ENCODE measurements at places on chromosomes 11 and 22.

GRCh38 chr11:76253416-76253815 is 47.1 kb upstream of the WNT11 start:
- DNase-seq = no peak

DNA sequence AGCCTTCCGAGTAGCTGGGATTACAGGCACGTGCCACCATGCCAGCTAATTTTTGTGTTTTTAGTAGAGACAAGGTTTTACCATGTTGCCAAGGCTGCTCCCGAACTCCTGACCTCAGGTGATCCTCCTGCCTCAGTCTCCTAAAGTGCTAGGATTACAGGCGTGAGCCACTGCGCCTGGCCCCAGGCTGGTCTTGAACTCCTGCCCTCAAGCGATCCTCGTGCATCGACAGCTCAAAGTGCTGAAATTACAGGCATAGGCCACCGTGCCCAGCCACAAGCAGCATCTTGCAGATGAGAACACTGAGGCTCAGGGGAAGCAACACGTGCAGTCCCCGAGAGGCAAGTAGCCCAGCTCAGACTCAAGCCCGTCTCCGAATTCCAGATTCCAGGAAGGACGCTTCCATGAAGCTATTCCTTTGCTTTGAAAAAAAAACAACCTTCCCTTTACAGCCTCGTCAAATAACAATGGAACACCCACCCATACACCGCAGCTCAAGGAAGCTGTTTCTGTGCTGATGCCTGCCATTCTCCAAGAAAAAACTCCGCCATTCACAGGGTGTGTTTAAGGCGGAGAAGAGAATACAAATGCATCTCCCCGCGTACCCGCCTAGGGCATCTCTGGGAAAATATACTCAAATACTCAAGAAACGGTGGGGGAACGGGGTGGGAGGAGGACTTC is 34.5 kb upstream of the PDGFB start:
- no peak for DNase-seq

- DNase-seq = no peak
Measured at GRCh38 chr11:12100841-12101242, 9.5 kb upstream of the MICAL2 start.

DNA sequence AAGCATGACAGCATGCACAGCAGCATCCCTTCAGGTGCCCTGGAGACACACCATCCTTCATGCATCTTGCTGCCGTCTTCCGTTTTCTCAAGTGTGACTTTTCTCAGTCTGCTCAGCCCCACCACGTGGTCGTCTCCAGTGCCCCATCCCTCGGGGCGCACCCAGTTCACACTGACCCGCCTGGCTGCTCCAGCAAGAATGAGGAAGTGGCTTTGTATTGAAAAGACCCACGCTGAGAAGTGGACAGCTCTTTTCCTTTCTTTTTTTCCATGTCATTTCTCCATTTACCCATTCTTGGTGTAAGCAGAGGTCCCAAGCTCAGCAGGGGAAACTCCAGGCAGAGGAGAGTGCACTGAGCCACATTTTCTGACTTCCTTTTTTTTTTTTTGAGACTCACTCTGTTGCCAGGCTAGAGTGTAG is 14.5 kb downstream of the SERPINH1 start:
- DNase-seq = no peak

- no peak for DNase-seq
Measured at GRCh38 chr11:24238771-24239645, 257.8 kb upstream of the LUZP2 start.

DNA sequence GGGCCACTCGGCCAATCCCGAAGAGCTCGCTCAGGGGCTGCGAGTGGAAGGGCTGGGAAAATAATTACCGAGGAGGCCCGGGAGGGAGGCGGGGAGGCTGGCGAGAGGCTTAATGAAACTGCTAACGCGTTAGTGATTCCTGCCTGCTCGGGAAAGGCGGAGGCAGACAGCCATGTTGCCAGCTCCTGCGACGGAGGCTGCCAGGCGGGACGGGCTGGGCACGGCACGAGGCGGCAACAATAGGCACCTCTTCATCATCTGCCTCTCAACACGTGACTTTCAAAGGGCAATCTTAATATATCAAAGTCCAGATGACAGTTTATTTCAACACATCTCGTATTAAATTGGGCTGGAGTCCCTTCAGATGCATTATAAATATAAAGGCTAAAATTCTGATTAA is 68.0 kb upstream of the TCF20 start:
- no peak for DNase-seq

GRCh38 chr11:90148900-90149299 is 14.4 kb downstream of the NAALAD2 start:
- DNase-seq = no peak

DNA sequence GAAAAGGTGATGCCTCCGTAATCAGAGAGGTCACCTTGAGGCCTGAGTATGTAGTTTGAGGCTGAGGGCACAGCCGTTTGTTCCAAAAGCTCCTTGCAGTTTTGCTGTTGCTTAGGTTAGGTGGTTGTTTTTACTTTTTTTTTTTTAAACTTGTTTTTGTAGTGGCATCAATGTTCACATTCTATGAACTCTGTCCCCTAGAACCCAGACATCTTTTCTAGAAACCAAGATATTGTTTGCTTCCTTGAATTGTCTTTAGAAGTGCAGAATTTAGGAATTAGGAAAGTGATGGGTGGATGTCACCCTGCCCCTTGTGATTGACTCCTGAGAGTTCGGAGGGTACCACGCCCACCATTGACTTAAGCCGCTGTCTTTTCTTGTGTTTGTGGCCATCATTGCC is 35.7 kb upstream of the ETS1 start:
- DNase-seq = no peak

GRCh38 chr11:19561011-19561410 is 151.6 kb upstream of the NAV2 start:
- DNase-seq = no peak

- DNase-seq = no peak
Measured at GRCh38 chr11:130511765-130512164, 63.3 kb downstream of the ADAMTS15 start.

GRCh38 chr11:100830274-100830673 is 143.2 kb downstream of the ARHGAP42 start:
- peak; percentile 33 for DNase-seq

GRCh38 chr11:62108017-62108750 is 15.6 kb upstream of the INCENP start:
- peak; percentile 38 for DNase-seq

DNA sequence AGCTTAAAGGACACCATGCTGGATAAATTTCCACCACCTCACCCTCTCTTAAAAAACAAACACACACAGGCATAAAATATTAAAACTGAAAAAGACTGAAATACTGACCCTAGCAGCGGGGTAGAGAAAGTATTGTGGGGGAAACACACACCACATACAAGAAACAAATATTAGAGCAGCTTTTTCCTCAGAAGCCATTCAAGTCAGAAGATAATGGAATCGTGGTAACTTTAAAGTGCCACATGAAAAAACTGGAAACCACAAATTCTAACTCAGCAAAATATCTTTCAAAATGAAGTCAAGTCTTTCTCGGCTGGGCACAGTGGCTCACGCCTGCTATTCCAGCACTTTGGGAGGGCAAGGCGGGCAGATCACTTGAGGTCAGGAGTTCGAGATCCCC is 223.2 kb downstream of the DYNC2H1 start:
- no peak for DNase-seq

GRCh38 chr11:20036626-20037335 is 123.5 kb downstream of the DBX1 start:
- DNase-seq = no peak

DNA sequence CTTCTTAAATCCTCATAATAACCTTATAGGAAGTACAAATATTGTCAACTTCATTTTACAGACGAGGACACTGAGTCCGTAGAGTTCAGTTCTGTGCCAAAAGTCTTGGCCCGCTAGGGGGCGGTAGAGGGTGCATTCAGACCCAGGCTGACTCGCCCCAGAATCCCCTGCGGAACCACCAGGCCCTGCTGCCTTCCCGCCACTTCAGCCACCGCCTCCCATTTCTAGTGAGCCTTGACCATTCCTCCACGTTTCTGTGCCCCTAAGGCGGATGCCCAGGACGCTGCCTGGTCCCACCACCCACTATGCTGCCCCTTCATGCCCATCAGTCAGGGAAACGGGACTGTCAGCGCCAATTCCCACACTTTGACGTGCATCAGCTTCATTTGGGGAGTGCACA is 19.1 kb downstream of the SYT13 start:
- no peak for DNase-seq

- DNase-seq = no peak
Measured at GRCh38 chr11:119251114-119251513, 45.0 kb downstream of the CBL start.

GRCh38 chr22:48894804-48895250 is 932.8 kb downstream of the BRD1 start:
- no peak for DNase-seq

- no peak for DNase-seq
Measured at GRCh38 chr11:97908354-97908753, 1112.4 kb upstream of the CNTN5 start.

DNA sequence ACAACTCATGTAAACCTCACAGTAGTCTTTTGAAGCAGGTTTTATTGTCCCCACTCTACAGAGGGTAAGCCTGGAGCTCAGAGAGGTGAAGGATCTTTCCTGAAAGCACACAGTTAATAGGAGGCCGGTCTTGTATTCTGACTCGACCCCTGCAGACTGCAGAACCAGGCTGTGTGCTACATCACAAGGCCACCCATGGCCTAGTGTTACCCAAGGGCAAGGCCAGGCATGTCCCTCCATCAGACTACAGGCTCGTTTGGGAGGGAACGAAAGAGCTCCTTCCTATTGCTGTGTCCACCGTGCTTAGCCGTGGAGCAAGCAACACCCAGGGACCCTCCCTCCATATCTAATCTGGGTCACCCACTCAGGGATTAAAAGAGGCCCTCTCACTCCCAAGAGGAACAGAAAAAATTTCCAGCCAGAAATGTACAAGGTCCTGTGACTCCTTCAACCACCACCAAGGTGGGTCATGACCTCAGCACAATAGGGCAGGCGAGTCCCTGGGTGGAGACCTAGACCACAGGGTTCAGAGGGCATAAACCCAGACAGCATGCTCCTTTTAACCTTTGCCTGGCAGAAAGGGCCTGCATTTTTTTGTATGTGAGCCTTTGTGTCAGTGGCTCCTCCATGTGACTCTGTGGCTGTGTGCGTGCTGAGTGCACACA is 6.3 kb upstream of the SMIM35 start:
- no peak for DNase-seq

- no peak for DNase-seq
Measured at GRCh38 chr11:85355921-85356320, 271.2 kb downstream of the DLG2 start.

GRCh38 chr11:105960252-105961245 is 61.5 kb downstream of the MSANTD4 start:
- peak; percentile 10 for DNase-seq

DNA sequence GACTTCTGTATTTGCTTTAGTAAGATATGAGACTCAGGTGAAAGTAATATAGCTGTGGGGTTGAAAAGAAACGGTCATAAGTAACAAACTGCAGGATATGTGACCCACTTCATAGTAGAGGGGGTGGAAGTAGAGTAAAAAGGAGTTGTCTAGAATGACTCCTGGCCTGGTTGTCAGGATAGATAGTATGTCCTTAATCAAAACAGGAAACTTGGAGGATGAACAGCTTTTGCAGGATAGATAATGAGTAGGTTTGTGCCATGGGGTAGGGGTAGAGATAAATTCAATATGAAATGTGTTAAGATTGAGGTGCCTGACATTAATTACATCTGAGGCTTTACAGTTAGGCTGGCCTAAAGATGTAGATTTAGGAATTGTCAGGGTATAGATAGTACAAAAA is 47.0 kb upstream of the B3GNT6 start:
- no peak for DNase-seq

DNA sequence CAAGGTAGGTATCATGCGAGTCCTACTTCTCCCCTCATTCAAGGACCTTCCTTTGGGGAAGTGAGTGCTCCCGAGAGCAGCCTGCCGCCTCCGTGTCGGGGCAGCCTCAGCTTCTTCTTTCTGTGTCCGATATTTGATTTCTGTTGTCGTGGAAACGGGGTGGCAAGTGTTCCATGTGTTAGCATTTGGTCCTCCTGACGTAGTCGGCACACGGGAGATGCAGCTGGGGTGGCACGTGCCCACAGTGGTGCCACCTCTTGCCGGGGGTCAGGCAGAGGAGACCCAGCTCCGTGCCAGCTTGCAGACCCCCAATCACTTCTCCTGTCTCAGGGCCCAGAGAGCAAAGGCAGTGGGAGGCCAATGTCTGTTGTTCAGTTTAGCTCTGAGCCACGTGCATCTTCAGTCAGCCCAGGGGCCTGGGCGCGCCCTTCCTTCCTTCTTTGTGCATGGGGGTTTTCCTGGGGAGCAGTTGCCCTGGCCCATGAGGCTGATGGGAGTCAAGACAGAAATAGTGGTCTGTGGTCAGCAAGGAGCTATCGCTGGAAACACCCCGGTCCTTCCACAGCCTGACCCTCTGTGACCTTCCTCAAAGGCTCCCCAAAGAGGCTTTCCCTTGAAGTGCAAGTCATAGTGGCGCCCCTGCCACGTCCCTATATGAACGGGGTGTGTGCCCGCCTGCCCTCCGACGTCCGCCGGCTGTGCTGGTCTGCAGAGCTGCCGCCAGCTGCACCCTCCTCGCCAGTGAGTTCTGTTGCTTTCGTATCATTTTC is 44.5 kb downstream of the PARVB start:
- no peak for DNase-seq

DNA sequence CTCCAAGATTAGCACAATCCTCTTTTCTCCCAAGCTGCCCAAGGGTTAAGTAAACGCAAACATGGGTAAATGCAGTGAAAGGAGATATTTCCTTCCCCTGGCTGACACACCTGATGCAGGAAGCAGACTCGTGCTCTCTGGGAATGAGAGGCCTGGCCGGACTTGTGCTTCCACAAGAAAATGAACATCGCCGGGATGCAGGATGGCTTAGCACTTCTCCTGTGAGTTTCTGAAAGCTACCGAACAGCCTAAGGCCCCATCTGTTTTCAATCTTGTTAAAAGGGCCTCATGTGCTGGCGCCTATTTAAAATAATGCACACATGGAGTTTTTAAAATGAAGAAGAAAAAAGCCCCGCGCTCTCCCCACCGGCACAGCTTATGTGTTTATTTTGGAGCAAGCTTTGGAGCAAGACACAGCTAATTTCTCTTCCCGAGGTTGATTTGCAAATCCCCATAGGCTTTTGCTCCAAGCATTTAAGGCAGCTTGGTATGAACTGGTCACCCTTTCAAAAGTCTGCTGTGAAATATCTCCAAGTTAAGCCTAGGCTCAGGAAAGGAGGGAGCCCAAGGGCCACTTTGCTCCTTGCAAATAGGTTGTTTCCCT is 100.9 kb downstream of the SYN3 start:
- DNase-seq = no peak

GRCh38 chr11:100748153-100748552 is 61.1 kb downstream of the ARHGAP42 start:
- DNase-seq = no peak

- no peak for DNase-seq
Measured at GRCh38 chr11:47731475-47731874, 16.3 kb upstream of the AGBL2 start.

DNA sequence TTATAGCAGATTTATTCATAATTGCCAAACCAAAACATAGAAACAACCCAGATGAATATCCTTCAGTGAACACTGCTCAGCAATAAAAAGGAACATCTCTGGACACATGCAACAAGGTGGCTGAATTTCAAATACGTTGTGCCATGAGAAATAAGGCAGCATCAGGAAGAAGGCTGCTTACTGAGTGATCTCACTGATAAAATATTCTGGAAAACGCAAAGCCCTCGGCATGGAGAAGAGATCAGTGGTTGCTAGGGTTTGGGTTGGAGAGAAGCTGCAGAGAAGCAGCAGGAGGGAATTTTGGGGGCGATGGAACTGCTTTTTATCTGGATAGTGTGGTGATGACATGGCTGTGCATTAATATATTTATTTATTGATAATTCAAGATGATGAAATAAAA is 11.0 kb upstream of the SHANK2 start:
- no peak for DNase-seq

Data from NCI-H187 treated with DMSO at 0.1 percent for 48 hours (cell line).